ENCODE measurements at places on chromosomes 11 and 22. TPM values are rescaled to one million over a fixed set of nuclear protein-coding genes. Genes with fewer than 3 reads are reported as not detected.

- no peaks in the 10 kb centered on the region for H3K27me3 ChIP-seq
- no peak for DNase-seq
- H3K4me3 ChIP-seq: no peak overlapping the region
- H3K4me1 ChIP-seq: peaks cover 19% of the 10 kb centered on the region
- peaks cover 34% of the 10 kb centered on the region for H3K36me3 ChIP-seq
- H3K27ac ChIP-seq: no peak overlapping the region
Observed at GRCh38 chr11:43316451-43316850, 4.7 kb downstream of the API5 start.

DNA sequence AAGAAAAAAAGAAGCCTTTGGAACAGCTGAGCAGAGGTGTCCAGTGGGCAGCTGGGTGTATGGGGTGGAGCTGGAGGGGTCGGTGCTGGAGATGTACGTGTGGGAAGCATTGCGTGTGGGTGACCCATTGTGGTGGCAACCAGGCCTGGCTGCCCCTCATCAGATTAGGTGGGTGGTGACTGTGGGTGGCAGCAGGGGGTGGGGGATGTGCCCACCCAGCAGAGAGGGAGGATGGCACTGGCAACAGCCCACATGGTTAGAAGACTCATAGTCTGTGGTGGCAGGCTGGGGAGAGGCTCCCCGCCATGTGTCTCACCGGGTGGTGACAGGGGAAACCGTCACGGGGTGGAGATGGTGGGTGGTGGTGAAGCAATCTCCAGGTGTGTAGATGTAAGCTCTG is 27.6 kb downstream of the TP53I11 start:
- no peak overlapping the region for H3K27ac ChIP-seq
- H3K27me3 ChIP-seq: no peaks in the 10 kb centered on the region
- DNase-seq: no peak

Gene DBX1
- not detected for total RNA-seq

Gene SCN4B
- total RNA-seq: 13.4 TPM

DNA sequence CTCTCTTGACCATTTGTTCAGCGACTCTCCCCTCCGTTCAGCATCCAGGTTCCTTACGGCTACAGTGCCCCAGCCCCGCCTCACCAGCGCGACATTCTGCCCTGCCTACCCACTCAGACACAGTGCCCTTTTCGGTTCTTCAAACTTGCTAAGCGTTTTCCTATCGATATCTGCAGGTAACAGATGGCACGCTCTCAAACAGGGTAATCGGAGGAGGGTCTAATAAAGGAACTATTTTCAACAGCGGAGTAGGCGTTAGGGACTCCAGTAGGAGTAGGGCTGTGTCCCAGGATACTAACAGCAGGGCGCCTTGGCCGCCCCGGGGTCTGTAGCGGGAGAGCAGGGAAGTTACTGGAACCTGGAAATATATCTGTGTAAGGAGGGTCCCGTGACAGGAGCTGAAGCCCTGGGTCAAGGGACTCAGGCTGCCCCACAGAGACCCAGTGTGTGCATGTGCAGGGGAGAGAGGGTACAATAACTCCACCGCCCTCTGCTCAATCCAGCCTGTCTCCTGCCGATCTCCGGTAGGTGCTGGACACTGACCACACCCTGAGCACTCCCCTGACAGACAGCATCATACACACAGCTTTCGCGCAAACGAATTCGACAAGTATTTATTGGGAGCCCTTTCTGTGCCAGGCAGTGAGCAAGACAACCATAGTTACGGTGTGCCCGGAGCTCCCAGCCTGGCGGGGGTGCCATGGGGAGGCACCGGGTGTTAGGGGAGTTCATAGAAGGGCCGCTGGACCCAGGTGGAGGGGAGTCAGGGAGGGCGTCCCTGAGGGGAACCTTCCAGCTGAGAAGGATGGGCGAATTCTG is 2.1 kb downstream of the KLHL35 start:
- H3K36me3 ChIP-seq: no peaks in the 10 kb centered on the region
- H3K27ac ChIP-seq: no peak overlapping the region
- DNase-seq: no peak
- peak overlapping the region; percentile 38 for H3K4me3 ChIP-seq
- H3K27me3 ChIP-seq: peaks cover 15% of the 10 kb centered on the region

DNA sequence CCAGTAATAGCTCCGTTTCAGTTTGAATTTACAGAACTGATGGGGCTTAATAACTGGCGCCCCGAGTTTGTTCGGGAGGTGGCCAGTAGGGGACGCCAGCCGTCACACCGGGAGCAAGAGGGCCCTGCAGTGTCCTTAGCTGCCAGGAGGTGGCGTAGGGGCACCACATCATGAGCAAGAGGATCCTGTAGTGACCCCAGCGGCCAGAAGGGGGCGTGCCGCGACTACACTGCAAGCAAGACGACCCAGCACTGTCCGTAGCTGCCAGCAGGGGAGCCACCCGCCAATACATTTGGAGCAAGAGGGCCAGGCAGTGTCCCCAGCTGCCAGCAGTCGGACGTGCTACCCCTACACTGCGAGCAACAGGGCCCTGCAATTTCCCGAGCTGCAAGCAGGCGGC is 663.7 kb upstream of the B3GAT1 start:
- H3K27ac ChIP-seq: no peak overlapping the region
- peaks cover 2% of the 10 kb centered on the region for H3K27me3 ChIP-seq
- no peak overlapping the region for H3K4me3 ChIP-seq
- DNase-seq: no peak

DNA sequence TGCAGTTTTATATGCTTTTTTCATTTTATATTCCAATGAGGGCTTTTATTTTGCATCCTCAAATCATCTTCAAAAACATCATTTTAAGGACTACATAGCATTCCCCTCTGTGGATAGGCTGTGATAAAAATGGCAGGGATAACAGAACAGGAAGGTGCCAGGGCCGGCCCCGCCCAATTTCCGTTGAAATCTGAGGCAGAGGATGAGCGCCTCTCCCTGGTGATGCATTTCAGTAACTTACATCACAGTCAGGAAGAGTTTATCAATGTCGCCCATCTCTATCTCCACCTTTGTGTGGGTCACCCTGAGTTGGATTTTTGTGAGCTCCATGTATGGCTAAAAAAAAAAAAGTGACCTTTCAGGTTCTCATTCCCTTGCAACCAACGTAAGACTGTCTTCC is 201.6 kb downstream of the DSCAML1 start:
- no peak overlapping the region for H3K4me3 ChIP-seq
- H3K27ac ChIP-seq: no peak overlapping the region
- no peaks in the 10 kb centered on the region for H3K27me3 ChIP-seq
- no peaks in the 10 kb centered on the region for H3K4me1 ChIP-seq

- H3K4me1 ChIP-seq: no peaks in the 10 kb centered on the region
- H3K4me3 ChIP-seq: no peak overlapping the region
- no peaks in the 10 kb centered on the region for H3K36me3 ChIP-seq
- DNase-seq: no peak
- H3K27me3 ChIP-seq: no peaks in the 10 kb centered on the region
Observed at GRCh38 chr22:42138122-42138770, 7.6 kb upstream of the CYP2D6 start.

- no peak for DNase-seq
- H3K4me1 ChIP-seq: peaks cover 3% of the 10 kb centered on the region
- H3K36me3 ChIP-seq: no peaks in the 10 kb centered on the region
Observed at GRCh38 chr11:124884869-124885479, 12.7 kb downstream of the ROBO4 start.

DNA sequence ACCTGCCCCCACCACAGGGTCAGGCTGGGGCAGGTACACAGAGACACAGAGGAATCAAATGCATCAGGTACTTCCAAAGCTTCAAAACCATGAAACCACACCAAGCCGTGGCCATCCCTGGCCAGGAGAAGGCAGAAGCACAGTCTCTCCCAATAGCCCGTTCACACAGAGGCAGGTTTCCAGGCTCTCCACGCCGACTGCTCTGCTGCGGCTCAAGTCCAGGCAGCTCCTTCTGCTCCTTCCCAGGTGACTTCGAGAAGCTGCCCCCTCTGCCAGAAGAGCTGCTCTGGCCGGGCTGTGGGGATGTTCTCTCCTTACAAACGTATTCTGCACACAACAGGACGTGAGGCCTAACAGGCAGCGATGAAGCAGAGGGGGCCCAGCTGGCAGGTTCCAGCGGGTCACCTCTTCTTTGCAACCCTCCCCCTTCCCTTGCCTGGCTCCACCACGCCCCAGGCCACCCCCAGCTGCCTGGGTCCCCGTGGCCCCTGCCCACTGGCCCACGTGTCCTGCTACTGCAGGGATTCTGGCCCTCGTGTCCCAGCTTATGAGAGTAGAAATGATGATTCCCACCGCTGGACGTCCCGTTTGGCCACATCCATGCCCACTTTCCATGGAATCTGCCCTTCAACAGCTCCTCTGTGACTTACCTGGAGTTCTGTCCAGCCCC is 26.1 kb downstream of the BRD1 start:
- no peak for DNase-seq
- H3K36me3 ChIP-seq: peaks cover 24% of the 10 kb centered on the region
- H3K4me1 ChIP-seq: peaks cover 35% of the 10 kb centered on the region
- H3K27ac ChIP-seq: no peak overlapping the region
- no peaks in the 10 kb centered on the region for H3K27me3 ChIP-seq

GRCh38 chr11:133172349-133172748 is 360.0 kb downstream of the OPCML start:
- no peak overlapping the region for H3K4me3 ChIP-seq
- DNase-seq: no peak
- no peaks in the 10 kb centered on the region for H3K27me3 ChIP-seq
- H3K27ac ChIP-seq: no peak overlapping the region

Gene C11orf42
- total RNA-seq: not detected

GRCh38 chr11:121449626-121450025 is 2.5 kb upstream of the SORL1 start:
- H3K4me3 ChIP-seq: no peak overlapping the region
- H3K27me3 ChIP-seq: no peaks in the 10 kb centered on the region
- H3K4me1 ChIP-seq: peaks cover 11% of the 10 kb centered on the region
- no peaks in the 10 kb centered on the region for H3K36me3 ChIP-seq

Gene SLC7A4
- total RNA-seq: not detected

- no peak overlapping the region for H3K4me3 ChIP-seq
- no peak for DNase-seq
- H3K36me3 ChIP-seq: no peaks in the 10 kb centered on the region
- no peak overlapping the region for H3K27ac ChIP-seq
- H3K4me1 ChIP-seq: no peaks in the 10 kb centered on the region
- H3K27me3 ChIP-seq: peaks cover 38% of the 10 kb centered on the region
Observed at GRCh38 chr22:36595154-36595553, 66.2 kb upstream of the EIF3D start.

Gene MS4A6E
- total RNA-seq: not detected

DNA sequence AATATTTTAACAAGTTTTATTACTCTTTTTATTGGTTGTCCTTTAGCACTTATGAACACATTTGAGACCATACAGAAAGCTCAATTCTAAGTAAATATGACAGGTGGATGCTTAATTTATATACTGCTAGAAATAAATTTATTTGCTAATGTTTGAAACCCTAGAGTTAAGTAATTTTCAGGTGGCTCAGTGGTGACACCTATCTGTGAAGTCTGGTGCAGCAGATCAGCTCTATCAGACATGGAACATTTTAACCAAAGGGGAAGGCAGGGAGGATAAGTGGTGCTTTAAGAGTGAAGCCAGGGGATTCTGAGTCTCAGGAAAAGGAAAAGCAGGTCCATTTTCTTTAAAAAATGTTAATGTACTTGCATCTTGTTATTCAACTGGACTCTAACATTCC is 175.8 kb downstream of the DSCAML1 start:
- H3K36me3 ChIP-seq: no peaks in the 10 kb centered on the region
- H3K27me3 ChIP-seq: no peaks in the 10 kb centered on the region
- no peaks in the 10 kb centered on the region for H3K4me1 ChIP-seq
- no peak for DNase-seq
- H3K27ac ChIP-seq: no peak overlapping the region

Gene MYBPC3
- 2,639 TPM for total RNA-seq

DNA sequence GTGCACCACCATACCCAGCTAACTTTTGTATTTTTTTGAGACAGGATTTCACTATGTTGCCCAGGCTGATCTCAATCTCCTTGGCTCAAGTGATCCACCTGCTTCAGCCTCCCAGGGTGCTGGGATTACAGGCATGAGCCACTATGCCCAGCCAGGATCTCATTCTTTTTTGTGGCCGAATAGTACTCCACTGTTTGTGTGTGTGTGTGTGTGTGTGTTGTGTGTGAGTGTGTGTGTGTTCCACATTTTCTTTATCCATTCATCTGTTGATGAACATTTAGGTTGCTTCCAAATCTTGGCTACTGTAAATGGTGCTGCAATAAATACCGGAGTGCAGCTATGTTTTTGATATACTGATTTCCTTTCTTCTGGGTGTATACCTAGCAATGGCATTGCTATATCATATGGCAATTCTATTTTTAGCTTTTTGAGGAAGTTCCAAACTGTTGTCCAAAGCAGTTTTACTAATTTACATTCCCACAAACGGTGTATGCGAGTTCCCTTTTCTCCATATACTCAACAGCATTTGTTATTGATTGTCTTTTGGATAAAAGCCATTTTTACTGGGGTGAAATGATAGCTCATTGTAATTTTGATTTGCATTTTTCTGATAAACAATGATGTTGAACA is 105.4 kb downstream of the TTC28 start:
- no peaks in the 10 kb centered on the region for H3K4me1 ChIP-seq
- no peak overlapping the region for H3K27ac ChIP-seq
- no peak overlapping the region for H3K4me3 ChIP-seq
- H3K27me3 ChIP-seq: no peaks in the 10 kb centered on the region
- no peaks in the 10 kb centered on the region for H3K36me3 ChIP-seq

- H3K36me3 ChIP-seq: no peaks in the 10 kb centered on the region
- DNase-seq: no peak
- no peak overlapping the region for H3K4me3 ChIP-seq
- H3K4me1 ChIP-seq: peaks cover 4% of the 10 kb centered on the region
- peaks cover 27% of the 10 kb centered on the region for H3K27me3 ChIP-seq
Observed at GRCh38 chr11:17385492-17385891, 3.0 kb downstream of the KCNJ11 start.

GRCh38 chr11:6315811-6316425 is 4.4 kb downstream of the CAVIN3 start:
- DNase-seq: peak; percentile 49
- no peaks in the 10 kb centered on the region for H3K27me3 ChIP-seq
- no peak overlapping the region for H3K4me3 ChIP-seq
- H3K27ac ChIP-seq: no peak overlapping the region

- no peaks in the 10 kb centered on the region for H3K27me3 ChIP-seq
- H3K36me3 ChIP-seq: no peaks in the 10 kb centered on the region
- H3K4me3 ChIP-seq: no peak overlapping the region
- peaks cover 8% of the 10 kb centered on the region for H3K4me1 ChIP-seq
- no peak overlapping the region for H3K27ac ChIP-seq
- no peak for DNase-seq
Observed at GRCh38 chr11:134586726-134587125, 174.7 kb upstream of the B3GAT1 start.

Gene OR51I1
- total RNA-seq: not detected

Gene ART1
- total RNA-seq: 2.3 TPM

Gene TRIM49
- not detected for total RNA-seq

GRCh38 chr11:8199676-8200075 is 30.9 kb upstream of the RIC3 start:
- peaks cover 29% of the 10 kb centered on the region for H3K4me1 ChIP-seq
- no peak for DNase-seq
- no peak overlapping the region for H3K4me3 ChIP-seq
- H3K36me3 ChIP-seq: no peaks in the 10 kb centered on the region
- no peaks in the 10 kb centered on the region for H3K27me3 ChIP-seq

GRCh38 chr11:65615950-65616574 is 486 bp downstream of the PCNX3 start:
- H3K4me1 ChIP-seq: peaks cover 45% of the 10 kb centered on the region
- peak overlapping the region; percentile 90 for H3K27ac ChIP-seq
- H3K4me3 ChIP-seq: peak overlapping the region; percentile 97
- no peak for DNase-seq
- H3K36me3 ChIP-seq: peaks cover 14% of the 10 kb centered on the region
- no peaks in the 10 kb centered on the region for H3K27me3 ChIP-seq

GRCh38 chr11:134504146-134504905 is 92.3 kb upstream of the B3GAT1 start:
- no peaks in the 10 kb centered on the region for H3K36me3 ChIP-seq
- no peaks in the 10 kb centered on the region for H3K4me1 ChIP-seq
- H3K27ac ChIP-seq: no peak overlapping the region
